ENCODE measurements at places on chromosomes 7 and 10.

DNA sequence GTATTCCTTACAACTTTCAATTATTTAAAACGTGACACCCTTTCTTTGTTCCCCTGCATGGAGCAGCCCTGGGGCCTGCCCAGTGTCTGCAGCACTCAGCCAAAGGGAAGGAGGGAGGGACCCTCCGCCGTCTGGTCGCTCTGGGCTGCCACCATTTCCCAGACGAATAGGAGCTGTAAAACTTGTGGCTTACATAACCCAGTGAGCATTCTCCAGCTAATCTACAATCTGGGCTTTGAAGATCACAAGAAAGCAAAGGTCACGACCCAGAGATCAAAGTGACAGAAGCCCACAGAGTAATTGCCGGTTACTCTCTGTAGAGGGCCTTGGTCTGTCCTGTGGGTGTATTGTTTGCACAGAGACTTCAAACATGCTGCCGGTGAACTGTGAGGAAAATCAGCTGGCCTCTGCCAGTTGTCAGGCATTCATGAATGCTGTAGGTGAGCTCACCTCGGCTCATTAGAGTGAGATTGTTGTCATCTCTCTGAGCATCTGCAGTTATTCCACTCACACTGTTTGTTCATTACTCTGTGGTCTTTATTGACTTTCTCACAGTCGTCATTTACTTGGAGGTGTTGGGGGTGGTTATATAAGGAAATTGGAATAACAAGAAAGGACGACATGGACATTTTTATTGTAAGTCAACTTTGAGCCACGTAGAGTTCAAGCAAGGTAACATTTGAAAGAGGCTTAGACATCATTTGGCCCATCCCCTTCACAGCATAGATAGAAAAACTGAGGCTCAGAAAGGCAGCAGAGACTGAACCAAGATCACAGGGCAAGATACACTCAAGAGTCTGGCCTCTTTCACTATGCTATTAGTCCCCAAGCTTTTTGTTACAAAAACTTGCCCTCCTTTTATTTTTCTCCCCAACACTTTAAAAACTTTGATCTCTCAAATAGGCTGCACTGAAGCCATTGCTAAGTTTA, 619.8 kb downstream of the LRMDA start:
- no peak for DNase-seq

GRCh38 chr7:105887569-105888189, 11.3 kb upstream of the ATXN7L1 start:
- DNase-seq: no peak

DNA sequence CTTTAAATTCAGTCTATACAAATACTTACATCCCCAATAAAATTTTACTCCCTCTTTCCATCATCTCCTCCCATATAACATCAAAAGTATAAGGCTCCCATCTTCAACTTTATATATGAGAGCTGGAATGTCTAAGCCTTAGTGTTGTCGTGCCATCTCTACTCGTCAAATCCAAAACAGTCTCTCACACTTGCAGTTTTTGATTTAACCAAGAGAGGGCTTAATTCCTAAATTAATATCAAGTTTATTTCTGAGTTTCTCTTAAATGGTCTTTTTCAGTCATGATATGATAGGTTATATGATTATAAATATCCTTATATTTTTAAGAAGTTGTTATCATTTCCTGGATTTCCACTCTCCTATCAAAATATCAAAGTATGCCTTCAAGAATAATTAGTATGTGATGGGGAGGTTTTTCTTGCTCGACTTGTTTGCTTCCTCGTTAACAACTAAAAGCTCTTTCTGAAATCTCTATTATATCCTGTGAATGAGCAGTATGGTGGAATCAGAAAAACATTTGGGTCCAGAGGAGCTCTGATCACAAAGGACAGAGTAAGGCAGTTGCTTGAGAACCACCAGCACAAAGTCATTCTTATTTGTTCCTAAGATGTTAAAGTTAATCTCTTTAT, 12.5 kb upstream of the LIPK start:
- no peak for DNase-seq

GRCh38 chr7:651032-651728, 75.3 kb upstream of the DNAAF5 start:
- DNase-seq: no peak

- DNase-seq: no peak
Observed at GRCh38 chr10:52615756-52616394, 156.7 kb downstream of the MBL2 start.

DNA sequence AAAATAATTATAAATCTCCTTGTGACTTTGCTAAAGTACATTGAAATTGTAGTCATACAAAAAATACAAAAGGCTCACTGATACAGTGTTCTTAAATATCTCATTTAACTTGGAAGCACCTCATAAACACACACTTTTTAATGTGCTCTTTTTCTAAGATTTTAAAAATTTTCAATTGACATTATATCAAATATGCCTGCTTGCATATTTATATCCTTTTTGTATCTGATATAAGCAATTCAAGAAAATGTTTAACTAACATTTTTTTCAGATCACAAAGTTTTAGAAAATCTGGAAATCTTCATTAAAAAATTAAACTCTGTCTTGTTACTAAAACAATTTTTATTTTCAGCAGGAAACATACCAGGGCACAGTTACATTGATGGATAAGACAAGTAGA, 661.5 kb downstream of the REEP3 start:
- DNase-seq: no peak

DNA sequence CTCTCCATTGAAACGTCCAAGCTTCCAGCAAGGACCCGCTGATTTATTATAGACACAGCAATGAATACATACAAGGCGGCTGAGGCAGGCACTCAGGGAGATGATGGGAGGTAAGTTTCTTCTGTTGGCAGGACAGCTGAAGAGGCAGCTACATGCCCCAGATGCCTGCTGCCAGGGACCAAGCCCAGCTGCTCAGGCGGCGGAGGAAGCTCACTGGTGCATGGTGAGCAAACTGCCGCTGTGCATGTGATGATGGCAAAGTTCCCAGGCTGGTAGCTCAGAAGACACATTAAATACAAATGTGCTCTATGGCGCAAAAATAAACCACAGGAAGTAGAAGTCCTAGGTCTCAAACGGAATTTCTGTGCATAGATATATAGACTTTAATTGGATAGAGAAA, 2.3 kb downstream of the DNTT start:
- DNase-seq: peak; percentile 49

GRCh38 chr10:62842983-62843382, 26.8 kb upstream of the EGR2 start:
- DNase-seq: no peak

DNA sequence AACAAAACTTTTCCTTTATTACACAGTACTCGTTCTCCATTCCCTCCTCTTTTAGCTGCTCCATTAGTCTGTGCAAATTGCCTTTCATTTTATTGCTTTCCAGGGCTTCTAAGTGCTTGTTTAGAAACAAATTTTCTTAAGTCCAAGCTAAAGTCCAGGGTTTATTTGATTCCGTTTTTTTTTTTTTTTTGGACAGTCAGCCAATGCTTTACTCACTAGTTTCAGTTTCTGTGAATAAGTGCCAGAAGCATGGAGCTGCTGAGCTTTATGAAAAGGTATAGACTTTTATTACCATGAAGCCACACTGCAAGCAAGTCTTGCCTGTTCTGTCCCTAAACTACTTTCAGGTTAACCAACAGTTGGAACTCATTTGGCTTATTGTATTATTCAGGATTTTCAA, 455.0 kb downstream of the GFRA1 start:
- no peak for DNase-seq

- no peak for DNase-seq
Observed at GRCh38 chr7:116273283-116273917, 63.1 kb downstream of the TES start.

GRCh38 chr10:29055101-29055500, 233.8 kb upstream of the LYZL1 start:
- DNase-seq: no peak

GRCh38 chr7:7119729-7120128, 62.6 kb upstream of the C1GALT1 start:
- peak; percentile 56 for DNase-seq

- DNase-seq: no peak
Observed at GRCh38 chr10:61705022-61705613, 42.4 kb downstream of the CABCOCO1 start.

DNA sequence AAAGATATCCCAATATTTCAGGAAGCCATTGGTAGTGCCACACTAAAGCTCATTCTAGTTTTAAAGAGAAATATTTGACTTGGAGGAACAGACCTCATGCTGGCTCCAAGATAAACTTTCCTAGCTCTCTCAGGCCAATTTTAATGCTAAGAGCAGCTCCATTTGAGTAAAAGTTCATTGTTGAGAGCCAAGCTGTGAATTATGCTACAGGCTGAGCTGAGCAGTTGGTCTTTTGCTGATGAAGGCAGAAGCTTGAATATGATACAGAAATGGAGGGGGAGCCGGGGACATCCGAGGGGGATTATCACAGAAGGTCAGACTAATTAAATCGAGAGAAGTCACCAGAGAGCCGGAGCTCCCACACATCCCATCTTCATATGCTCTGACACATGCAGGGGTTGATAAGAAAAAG, 175.7 kb upstream of the AUTS2 start:
- DNase-seq: no peak

GRCh38 chr10:5146920-5147254, 38.1 kb downstream of the AKR1C8 start:
- no peak for DNase-seq

DNA sequence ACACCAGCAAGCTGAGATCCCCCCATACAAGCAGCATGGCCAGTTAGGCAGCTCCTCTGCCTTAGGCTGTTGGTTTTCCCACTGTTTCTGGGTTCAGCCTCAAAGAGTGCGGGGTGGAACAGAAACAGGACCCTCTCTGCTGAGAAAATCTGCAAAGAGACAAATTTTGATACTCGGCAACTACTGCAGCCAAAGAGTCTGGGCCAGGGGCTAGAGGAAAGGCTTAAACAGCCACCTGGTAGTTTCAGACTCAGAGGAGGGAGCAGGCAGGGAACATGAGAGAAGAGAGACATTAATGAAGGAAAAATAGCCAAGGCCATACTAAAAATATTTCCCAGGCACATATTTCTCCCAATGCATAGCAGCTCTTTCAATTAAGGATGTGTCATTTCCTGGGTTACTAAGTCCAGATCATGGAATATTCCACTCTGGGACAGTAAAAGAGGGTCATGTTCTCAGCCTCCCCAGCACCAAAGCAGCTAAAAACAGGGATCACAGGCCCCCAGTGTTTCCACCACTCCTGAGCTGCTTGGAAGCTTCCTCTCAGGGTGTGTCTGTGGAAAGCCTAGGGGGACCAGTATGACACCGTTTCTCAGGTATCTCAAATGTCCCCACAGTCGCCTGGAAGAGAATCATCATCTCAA, 29.8 kb downstream of the PDLIM1 start:
- DNase-seq: no peak

DNA sequence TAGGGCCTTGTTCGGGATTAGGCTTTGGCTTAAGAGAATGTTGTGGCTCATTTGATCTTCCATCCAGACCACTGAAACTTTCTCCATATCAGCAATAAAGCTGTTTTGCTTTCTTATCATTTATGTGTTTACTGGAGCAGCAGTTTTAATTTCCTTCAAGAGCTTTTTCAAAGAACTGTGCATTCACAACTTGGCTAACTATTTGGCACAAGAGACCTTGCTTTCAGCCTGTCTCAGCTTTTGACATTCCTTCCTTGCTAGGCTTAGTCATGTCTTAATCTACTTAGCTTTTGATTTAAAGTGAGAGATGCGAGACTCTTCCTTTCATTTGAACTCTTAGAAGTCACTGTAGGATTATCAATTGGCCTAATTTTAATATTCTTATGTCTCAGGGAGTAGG, 19.1 kb upstream of the AKR1B1 start:
- no peak for DNase-seq

- DNase-seq: no peak
Observed at GRCh38 chr10:70742537-70743429, 42.4 kb downstream of the TBATA start.

- no peak for DNase-seq
Observed at GRCh38 chr10:110226926-110227641, 19.7 kb downstream of the MXI1 start.

GRCh38 chr7:25732766-25733217, 419.2 kb upstream of the NFE2L3 start:
- DNase-seq: no peak

- DNase-seq: no peak
Observed at GRCh38 chr7:108004220-108005142, 1.5 kb upstream of the LAMB1 start.

GRCh38 chr10:114492351-114493037, 88.2 kb upstream of the AFAP1L2 start:
- DNase-seq: no peak

GRCh38 chr7:24595671-24596418, 22.6 kb downstream of the PALS2 start:
- no peak for DNase-seq

DNA sequence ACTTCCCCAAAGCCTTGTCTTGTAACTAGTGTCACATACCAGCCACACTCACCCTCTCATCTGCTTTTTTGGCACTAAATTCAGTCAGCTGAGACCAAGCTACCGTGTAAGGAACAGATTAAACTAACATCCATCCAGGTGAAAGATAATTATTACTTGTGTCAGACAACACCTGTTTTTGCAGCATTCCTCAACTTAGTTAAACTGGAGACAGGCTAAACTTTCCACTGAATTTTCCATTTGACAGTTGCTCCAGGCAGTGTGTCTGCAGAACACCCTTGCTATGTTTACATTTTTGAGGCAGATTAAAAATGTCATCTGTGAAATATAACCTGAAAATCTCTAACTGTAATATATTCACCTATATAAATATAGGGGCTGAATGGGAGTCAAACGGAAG, 73.6 kb downstream of the CYP26A1 start:
- no peak for DNase-seq

GRCh38 chr7:123120286-123120685, 79.5 kb downstream of the SLC13A1 start:
- no peak for DNase-seq

Measured in NCI-H2029 treated with DMSO at 0.1 percent for 48 hours (cell line).